ENCODE measurements at places on chromosomes 7 and 10.

DNA sequence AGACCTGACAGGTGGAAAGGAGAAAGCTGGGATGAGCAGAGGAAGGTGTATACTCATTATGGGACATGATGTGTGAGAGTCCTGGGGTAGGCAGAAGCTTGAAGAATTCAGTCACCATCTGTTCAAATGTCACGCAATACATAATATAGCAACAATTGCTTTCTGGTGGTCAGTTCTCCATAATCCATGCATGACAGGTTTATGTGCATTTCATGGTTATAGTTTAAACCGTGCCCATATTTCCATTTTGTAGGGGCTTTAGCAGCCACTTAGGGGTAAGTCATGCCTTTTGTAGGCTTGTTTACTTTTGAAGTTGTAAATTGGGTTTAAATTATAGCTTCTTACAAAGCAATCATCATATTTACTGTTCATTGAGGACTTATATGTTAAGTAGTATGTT, 158.8 kb downstream of the NXPH1 start:
- DNase-seq, result no peak

- no peak for DNase-seq
These were observed 6.7 kb upstream of the KLRG2 start for GRCh38 chr7:139490130-139490529.

DNA sequence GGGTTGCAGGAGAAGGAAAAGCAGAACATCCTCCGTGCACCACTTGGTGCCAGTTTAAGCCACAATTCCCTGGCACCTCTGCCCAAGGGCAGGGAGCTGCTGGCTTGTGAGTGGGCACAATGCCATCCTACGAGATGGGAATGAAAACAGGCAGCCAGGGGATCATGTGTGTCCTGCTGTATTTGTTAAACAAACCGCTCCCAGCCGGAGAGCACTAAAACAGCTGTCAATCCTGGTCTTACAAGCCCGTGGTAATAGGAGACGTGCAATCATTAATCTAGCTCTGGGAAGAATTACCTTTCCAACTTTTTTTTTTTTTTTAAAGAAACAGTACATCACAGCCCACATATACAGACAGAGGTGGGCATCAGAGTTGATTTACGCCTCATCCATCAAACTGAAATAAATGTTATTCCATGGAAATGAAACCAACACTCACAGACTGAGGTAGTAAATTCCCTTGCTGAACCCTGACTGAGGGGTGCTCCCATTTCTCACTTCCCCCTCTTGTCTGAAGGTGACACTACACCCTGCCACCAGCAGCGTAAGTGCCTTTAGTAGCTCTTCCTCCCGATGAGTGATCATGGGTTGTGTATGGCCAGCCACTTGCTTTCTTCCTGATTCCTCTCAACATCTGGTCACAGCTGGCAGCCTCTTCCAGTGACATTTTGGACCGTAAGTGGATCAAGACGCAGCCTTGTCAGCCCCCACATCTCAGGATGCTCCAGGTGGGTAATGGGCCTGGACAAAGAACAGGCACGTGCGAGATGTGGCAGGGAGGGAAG, 143.8 kb downstream of the TEX36 start:
- DNase-seq, result no peak

- DNase-seq, result no peak
These were observed 338.9 kb upstream of the IGFBP3 start for GRCh38 chr7:46259947-46260346.

GRCh38 chr10:26879744-26880143, 19.0 kb upstream of the ABI1 start:
- no peak for DNase-seq

GRCh38 chr10:124798364-124798763, 3.3 kb upstream of the ABRAXAS2 start:
- DNase-seq, result no peak
